ENCODE measurements at places on chromosomes 5 and 9. TPM values are rescaled to one million over a fixed set of nuclear protein-coding genes. Genes with fewer than 3 reads are reported as not detected.

Gene ANKRD18B
- total RNA-seq = 4.2 TPM

Gene CCDC171
- 0.57 TPM for total RNA-seq

Gene LCN2
- total RNA-seq = not detected

Gene GNA14
- 0.23 TPM for total RNA-seq

Gene JAK2
- 12.5 TPM for total RNA-seq

All from Daoy (cell line).